ENCODE measurements at places on chromosomes 5 and 9.

DNA sequence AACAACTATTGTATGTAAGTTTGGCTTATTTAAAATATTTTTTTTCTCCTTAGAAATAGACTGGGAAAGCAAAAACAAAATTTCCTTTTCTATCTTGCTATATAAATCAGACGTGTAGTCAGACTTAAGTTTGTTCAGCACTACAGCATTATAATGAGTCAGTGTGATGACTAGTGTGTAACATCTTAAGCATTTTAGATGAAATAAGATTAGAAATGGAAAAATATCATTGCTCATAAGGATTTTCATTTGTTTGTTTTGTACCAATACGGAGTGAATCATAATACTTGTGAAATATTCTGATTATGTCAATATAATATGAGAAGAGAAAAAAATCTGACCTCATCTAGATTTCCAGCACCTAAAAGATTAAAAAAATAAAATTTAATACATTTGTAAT is 64.7 kb upstream of the RICTOR start:
- no peak for DNase-seq

DNA sequence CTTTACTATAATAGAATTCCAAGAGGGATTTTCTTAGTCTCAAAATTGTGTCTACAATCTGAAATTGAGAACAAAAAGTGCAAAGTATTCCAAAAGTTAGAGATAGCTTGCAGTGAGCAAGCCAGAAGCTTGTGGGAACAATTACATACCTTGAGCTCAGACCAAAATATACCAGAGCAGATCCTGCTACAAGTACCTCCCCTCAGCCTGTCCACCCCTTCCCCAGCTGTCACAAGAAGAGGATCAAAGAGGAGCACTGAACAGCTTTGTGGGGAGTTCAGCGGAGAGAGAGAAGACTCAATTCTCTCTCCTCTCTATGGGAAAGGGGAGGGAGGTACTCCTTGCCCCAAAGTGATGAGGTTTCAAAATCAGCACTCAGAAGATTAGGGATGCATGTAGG is 869.2 kb upstream of the DMAC1 start:
- DNase-seq = no peak

DNA sequence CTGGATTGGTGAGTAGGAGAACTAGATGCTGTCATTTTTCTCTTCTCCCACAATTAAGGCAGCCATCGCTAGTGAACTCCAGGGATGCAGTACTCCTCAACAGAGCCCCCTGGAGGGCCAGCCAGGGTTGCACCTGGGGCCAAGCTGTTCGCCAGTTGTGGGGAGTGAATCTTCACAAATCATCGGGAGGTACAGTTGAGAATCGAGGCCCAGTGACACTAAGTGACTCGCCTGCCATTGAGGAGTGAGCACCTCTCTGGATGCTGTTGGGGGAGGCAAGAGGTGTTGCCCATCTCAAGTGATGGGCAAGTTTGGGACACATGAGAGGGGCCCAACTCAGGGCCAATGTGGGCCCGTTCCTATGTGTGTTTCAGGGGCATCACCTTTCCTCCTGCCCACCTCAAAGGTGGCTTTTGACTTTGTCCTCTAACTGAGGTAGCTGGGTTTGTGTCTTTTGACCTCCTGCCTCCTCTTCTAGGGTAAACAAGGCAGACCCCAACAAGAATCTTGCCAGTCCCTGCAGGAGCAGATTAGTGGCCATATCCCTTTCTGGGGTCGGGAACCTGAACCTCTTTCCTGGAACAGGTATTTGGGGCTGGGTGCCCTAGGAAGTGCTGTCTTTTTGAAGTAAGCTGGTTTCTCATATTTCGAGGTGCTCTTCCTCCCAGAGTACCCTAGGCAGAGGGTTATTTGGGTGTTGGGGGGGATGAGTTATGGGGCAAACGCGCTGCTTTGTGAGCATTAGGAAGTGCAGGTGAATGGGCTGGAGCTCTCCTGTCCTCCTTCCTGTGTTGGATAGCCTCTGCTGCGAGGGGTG is 181.2 kb downstream of the MACROH2A1 start:
- peak; percentile 17 for DNase-seq

GRCh38 chr5:132457371-132458225 is 33.0 kb downstream of the IRF1 start:
- DNase-seq = no peak

- DNase-seq = peak; percentile 63
These were observed 59.8 kb upstream of the POU5F2 start for GRCh38 chr5:93800988-93801811.

Measured in neural progenitor cell (in vitro differentiated cells).